Stromal cell of bone marrow (primary cell): ENCODE measurements at places on chromosomes 16 and 17.

- peak; percentile 39 for DNase-seq
Measured at GRCh38 chr16:56294579-56294978, 103.3 kb downstream of the GNAO1 start.

DNA sequence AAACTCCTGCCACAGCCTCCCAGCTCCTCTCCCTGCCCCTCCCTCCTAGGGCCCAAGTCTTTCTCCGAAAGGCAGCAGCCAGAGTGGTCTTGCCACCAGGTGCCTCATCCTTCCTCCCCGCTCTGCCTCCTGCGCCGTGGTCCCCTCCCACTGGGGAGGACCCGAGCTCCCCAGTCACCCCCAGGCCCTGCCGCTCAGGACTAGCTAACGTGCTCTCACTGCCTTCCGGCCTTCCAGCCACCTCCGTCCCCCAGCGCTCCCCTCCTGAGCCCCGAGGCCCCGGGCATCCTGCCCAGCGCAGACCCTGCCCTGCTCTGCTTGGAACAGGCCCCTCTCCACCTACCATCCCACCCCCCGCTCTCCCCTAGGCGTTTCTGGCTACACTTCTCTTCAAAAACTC is 19.4 kb upstream of the COL1A1 start:
- DNase-seq = no peak

- DNase-seq = no peak
Measured at GRCh38 chr17:50057521-50057991, 1.6 kb downstream of the ITGA3 start.

DNA sequence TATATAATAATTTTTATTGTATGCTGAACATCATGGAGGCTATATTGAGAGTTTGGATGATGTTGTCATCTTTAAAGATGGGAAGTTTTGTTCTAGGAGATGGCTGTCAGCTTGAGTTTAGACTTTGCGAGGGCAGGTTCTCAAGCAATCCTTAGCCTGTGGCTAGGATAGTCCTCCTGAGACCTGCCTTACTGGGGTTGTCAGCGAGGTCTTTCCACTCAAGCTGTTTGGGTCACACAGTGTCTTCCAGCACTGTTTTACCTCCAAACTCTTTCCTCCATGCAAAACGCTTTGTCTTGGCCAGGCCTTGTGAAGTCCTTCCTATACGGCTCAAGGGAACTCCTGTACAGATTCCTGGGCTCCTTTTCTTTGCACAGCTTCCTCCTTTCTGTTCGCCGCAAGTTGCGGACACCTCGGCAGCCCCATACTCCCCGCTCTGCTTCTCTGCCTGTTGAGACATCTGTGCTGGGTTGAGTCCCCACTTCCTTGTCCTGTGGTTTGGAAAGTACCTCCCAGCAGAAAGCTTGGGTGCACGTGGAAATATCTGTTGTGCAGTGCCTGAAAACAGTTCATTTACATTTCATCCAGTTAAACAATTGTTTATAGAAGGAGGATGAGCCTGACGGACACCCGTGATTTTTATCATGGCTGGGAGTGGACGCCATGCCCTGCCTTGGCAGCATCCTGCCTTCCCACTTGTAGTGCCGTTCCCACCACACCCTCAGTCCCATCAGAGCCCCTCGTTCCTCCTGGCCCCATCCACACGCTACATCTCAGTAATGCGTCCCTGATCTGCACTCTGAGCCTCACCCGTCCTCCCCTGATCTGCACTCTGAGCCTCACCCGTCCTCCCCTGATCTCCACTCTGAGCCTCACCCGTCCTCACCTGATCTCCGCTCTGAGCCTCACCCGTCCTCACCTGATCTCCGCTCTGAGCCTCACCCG is 55.0 kb upstream of the CBFA2T3 start:
- DNase-seq = no peak

GRCh38 chr17:1552932-1553331 is 9.7 kb downstream of the PITPNA start:
- no peak for DNase-seq

GRCh38 chr17:75557075-75557851 is 30.3 kb upstream of the MYO15B start:
- no peak for DNase-seq

DNA sequence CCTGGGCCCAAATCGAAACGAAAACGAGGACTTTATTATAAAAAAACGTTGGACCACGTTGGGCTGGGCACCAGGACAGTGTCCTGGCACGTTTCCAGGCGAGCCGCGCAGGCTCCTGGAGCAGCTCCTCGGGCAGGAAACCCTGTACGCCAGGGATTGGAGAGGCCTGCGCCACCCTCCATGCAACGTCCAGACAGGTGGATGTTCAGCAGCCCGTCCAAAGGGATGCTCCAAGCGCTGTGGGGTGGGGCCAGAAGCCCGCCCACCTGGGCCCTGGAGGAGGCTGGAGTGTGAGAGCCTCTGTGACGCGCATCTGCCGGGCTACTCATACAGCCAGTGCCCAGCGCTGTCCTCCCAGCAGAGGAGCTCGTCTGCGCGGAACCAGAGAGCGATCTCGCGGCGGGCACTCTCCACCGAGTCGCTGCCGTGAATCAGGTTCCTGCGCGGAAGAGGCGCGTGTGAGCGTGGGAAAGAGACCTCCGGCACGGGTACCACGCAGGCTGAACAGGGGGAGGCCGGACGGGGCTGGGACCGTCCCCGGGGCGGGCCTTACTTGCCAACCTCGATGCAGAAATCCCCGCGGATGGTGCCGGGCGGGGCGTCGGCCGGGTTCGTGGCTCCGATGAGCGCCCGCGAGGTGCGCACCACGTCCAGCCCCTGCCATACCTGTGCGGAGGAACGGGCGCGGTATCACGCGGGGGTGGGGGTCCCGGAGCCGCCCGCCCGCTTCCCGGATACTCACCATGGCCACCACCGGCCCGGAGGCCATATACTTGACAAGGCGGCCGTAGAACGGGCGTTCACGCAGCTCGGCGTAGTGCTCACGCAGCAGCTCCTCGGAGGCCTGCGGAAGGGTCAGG is 785 bp downstream of the NME3 start:
- DNase-seq = peak; percentile 38

DNA sequence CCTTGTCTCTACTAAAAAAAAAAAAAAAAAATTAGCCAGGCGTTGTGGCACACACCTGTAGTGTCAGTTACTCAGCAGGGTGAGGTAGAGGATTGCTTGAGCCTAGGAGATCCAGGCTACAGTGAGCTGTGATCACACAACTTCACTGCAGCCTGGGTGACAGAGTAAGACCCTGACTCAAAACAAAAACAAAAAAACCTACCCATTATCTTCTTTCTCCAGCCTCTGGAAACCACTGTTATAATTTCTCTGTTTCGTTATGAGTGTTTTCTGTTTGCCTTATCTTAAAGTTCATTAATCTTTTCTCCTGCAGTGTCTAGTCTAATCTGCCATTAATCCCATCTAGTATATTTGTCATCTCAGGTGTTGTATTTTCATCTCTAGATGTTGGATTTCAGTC is 18.6 kb upstream of the CLTC start:
- no peak for DNase-seq

DNA sequence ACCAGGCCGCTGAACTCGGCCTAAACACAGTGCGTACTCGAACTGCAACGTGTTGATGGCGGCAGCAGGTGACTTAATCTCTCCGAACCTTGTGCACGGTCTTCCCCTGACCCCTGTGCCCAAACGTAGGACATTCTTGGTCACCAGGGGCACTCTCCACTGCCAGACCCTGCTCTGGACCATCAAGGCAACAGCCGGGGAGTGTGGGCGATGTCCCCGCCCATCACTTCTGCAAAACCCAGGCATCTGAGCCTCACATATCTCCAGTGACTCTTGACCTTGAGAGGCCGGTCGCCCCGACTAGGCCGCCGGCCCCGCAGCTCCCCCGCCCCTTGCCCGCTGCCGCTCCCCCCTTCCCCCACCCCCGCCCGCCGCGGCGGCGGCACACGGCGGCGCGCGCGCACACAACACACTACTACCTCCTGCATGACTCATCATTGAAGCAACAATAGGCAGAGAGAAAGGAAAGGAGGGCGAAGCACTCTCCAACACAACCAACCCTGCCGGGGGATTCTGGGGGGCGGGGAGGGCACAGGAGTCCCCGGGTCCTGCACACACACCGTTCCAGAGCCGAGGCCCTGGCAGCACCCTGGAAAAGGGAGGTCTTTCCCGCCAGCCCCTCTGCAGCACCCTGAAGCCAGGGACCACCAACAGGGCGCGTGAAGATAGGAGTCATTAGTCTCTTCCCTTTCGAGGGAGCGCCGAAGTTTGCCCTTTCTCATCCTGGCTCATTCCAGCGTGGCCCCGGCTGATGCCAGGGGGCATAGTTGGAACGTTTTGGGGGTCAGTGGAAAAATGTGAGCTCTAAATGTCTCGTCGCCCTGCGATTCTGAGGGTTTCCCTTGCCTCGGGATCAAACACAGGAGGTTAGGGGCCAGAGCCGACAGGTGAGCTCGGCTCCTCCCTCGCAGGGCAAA is 1.9 kb downstream of the MNT start:
- peak; percentile 63 for DNase-seq

DNA sequence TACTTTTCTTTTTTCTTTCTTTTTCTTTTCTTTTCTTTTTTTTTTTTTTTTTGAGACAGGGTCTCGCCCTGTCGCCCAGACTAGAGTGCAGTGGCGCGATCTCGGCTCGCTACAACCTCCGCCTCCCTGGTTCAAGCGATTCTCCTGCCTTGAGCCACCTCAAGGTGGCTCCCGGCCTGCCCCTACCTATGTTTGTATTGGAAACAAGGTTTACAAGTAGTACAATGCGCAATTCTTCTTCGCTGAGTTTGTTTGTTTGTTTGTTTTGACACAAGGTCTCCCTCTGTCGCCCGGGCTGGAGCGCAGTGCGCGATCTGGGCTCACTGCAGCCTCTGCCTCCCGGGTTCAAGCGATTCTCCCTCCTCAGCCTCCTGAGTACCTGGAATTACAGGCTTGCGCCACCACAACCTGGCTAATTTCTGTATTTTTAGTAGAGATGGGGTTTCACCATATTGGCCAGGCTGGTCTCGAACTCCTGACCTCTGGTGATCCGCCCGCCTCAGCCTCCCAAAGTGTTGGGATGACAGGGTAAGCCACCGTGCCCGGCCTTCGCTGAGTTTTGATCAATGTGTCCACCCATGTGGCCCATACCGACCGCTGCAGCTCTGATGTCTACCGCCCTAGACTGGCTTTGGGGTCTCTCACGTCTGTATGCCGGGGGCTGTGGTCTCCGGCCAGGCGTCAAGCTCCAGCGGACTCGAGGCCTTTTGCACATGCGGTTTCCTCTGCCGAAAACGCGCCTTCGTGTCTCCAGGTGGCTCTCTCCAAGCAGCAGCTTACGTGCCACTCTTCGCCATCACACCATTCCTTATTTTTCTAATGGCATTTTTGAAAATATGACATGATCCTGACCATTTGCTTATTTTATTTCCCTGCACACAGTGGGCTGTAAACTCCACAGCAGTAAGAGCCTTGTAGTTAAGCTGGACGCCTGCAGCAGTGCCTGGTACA is 1.1 kb upstream of the YBX2 start:
- no peak for DNase-seq

DNA sequence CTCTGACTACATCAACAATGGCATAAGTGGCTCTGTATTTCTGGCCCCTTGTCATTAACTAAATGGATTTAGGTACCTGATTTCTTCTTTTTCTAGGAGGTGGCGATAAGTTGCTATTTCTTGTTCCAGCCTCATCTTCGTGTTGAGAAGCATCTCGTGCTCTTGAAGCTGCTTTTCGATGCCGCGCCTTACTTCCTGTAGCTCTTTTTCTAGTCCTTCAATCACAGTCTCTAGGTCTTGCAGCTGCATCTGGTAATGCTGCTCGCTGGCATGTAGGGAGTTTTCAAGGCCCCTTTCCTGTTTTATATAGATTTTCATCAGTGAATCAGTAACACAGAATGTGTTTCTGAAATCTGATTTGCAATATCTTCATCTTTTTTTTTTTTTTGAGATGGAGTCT is 5.1 kb downstream of the KRT222 start:
- no peak for DNase-seq

- no peak for DNase-seq
Measured at GRCh38 chr17:27466376-27466742, 10.1 kb downstream of the KSR1 start.

GRCh38 chr16:29789775-29790182 is 772 bp upstream of the KIF22 start:
- DNase-seq = no peak

DNA sequence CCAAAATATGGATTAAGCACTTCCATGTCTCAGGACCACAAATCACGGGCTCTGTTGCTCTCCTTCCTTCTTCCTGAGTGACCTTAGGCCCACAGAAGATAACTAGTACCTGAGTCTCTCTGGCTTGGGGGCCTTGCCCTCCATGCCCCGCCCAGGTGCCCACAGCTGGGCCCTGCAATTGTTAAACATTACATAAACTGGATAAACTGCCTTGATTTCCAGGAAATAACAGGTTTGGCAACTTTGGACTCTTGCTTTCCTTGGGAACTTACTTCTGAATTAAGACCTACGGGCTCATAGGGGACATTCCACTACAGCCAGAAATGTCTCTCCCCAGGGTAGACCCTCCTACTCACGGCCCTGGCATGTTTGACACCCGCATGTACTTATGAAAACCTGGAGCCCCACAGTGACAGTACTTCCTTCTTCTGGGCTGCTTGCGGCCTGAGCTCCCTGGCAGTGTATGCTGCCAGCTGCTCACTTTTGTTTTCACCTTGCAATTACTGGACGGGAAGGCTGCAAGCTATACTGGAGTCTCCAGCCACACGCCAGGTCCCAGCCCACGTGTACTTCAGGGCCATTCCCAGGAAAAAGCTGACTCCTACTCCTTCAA is 2.3 kb upstream of the UBALD2 start:
- DNase-seq = no peak

DNA sequence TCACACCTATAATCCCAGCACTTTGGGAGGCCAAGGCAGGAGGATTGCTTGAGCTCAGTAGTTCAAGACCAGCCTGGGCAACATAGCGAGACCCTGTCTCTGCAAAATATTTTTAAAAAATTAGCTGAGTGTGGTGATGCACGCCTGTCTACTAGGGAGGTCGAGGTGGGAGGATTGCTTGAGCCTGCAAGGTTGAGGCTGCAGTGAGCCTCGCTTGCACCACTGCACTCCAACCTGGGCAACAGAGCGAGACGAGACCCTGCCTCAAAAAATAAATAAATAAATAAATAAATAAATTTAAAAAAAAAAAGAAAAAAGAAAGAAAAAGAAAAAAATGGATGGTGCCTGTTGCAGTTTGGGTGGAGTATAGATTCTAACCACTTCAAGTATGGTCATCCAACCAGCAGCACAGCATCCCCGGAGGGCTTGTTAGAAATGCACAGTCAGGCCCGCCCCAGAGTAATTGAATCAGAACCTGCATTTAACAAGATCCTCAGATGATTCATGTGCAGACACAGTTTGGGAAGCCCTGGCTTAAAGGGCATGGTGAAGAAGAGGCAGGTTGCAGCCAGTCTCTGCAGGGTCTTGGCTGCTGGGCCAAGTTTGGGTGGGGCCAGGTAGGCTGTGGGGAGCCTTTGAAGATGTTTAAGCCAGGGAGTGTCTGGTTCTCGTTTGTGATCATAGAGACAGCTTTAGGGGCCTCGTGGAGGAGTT is 40.8 kb downstream of the MRC2 start:
- peak; percentile 81 for DNase-seq

DNA sequence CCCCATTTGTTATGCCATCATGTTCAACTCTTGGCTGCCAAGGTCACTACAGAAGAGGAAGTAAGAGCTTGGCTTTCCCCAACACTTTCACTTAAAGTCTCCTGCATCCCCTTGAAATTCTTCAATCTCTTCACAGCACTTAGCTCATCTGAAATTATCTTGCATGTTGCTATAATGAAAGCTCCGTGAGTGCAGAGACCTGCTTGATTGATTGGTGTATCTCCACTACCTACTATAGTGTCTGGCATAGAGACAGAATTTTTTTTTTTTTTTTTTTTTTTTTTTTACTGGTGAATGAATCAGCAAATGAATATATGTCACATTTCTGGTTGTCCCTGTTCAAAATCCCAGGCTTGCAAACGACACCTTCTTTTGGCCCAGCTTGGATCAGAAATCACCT is 1.9 kb upstream of the SDR42E1 start:
- DNase-seq = no peak

GRCh38 chr16:82331397-82331796 is 161.4 kb upstream of the MPHOSPH6 start:
- DNase-seq = no peak
